Esophagus squamous epithelium (tissue), 5 donors: ENCODE measurements at places on chromosomes 7 and 10.

- DNase-seq: no peak
Observed at GRCh38 chr7:146655928-146656797, 539.6 kb downstream of the CNTNAP2 start.

- no peak for DNase-seq
Observed at GRCh38 chr7:149489391-149490024, 8.1 kb downstream of the ZNF746 start.

DNA sequence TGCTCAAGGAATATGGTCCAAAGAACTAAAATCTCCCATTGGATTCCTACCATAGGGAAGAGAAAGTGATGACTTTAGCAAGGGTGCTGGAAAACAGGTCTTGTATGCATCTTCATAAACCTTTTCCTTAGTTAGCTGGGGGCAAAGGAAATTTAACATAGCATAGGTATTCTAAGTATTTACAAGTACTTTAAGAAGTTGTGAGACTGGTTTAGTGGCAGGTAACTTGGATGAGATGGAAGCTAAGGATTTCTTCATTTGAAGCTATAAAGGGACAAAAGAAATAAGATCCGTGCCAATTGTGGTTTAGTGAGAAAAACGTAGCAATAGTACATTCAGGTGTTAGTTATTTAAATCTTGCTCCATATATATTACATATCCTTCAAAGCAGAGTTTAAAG is 183.4 kb upstream of the TCF7L2 start:
- no peak for DNase-seq

DNA sequence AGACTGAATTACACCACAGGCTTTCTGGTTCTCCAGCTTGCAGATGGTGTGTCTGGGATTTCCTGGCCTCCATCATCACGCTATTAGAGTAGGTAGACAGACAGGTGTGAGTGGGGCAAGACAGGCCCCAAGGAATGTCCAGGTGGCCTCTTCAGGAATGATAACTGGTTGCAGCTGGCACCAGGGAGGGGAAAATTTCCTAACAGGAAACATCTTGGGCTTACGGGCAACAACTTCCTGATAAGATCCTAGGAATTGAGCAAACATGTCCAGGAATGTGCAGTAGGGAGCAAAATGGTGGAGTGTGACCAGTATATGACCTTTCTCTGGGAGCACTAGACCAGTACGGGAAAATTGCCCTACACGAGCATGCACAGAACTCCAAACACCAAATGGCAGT is 11.3 kb downstream of the XRCC2 start:
- DNase-seq: no peak

GRCh38 chr7:139721821-139722220 is 56.0 kb downstream of the HIPK2 start:
- DNase-seq: no peak

- no peak for DNase-seq
Observed at GRCh38 chr10:14416308-14416700, 85.6 kb upstream of the FRMD4A start.

- no peak for DNase-seq
Observed at GRCh38 chr10:48801001-48801421, 116.3 kb downstream of the WDFY4 start.

DNA sequence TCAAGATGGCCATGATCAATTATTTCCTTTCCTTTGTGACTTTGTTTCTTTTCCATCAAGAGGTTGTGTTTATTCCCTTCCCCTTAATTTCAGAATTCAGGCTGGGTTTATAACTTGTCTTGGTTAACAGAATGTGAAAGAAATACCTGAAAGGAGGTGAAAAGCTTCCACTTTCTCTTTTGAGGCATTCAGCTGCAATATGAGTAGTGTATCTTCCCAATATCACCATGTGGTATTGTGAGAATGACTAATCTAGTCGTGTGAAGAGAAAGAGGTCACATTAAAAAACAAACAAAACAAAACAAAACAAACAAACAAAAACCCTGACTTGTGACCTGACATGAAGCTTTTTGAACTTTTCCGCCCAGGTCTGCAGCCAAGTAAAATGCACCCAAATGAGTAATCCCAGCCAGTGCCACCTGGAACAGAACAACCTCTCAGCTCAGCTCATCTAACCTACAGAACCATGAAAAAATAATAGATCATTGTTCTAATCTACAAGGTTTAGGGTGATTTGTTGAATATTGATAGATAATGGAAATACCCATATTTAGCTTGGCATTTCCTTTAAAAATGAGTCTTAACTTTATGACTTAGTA is 70.8 kb upstream of the TEX47 start:
- DNase-seq: no peak

- no peak for DNase-seq
Observed at GRCh38 chr10:60148266-60148840, 241.3 kb downstream of the ANK3 start.

DNA sequence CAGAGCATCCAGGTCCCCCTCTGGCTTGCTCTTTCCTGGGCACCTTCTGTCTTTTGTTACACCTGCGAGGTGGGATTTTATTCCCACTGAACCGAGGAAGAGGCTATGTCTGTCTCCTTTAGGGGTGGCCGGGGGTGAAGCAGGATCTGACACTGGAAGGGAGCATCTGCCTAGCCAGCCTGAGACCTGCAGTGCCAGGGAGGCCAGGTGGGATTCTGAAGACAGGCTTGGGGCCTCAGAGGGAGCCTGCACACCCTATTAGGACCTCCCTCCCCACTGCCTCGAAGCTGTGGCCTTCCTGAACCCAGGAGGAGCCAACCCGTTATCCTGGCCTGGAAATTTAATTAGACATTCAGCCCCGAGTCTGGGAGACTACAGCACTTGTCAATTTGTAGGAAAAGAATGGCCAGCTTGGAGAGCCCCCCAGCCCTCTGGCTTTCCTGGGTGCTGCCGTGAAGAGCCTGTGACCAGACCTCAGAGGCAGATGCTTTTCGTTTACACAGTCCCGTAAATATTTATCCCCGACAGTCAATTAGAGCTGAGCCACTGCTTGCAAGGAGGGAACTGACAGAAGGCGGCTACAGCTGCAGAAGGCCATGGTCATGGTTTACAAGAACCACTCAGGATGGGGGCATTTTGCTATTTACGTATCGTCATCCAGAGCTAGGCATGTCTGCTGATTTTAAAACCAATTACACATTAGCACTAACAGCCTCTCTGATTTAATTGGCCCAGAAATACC is 19.7 kb downstream of the CHAT start:
- DNase-seq: no peak
